Urinary bladder (tissue), 4 donors: ENCODE measurements at places on chromosomes 13 and 19. TPM values are rescaled to one million over a fixed set of nuclear protein-coding genes. Genes with fewer than 3 reads are reported as not detected.

SPC24 gene
- total RNA-seq = 21.1 TPM

LYPD3 gene
- 2.8 TPM for total RNA-seq

MYO16 gene
- total RNA-seq = 5.8 TPM

CEACAM16 gene
- total RNA-seq = not detected

DNA sequence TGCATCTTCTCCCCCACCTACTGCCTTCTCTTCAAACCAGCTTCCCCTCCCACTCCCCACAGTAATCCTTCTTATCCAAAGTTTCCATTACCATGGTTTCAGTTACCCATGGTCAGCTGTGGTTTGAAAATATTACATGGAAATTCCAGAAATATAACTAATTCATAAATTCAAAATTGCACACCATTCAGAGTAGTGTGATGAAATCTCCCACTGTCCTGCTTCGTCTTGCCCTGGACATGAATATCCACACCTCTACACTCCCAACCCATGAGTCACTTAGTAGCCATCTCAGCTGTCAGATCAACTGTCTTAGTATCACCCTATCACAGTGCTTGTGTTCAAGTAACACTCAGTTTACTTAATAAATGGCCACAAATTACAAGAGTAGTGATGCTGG, 3.8 kb upstream of the KCTD12 start:
- DNase-seq = no peak

ZNF738 gene
- 18.7 TPM for total RNA-seq
